ENCODE measurements at places on chromosomes 3 and 15.
A peak's percentile ranks its signal among the peaks of the same experiment; 100 is the strongest.

GRCh38 chr3:44685128-44685800, 27.2 kb upstream of the ZNF502 start:
- DNase-seq, result peak; percentile 66

- DNase-seq, result no peak
Observed at GRCh38 chr3:128036119-128036518, 16.1 kb upstream of the SEC61A1 start.

DNA sequence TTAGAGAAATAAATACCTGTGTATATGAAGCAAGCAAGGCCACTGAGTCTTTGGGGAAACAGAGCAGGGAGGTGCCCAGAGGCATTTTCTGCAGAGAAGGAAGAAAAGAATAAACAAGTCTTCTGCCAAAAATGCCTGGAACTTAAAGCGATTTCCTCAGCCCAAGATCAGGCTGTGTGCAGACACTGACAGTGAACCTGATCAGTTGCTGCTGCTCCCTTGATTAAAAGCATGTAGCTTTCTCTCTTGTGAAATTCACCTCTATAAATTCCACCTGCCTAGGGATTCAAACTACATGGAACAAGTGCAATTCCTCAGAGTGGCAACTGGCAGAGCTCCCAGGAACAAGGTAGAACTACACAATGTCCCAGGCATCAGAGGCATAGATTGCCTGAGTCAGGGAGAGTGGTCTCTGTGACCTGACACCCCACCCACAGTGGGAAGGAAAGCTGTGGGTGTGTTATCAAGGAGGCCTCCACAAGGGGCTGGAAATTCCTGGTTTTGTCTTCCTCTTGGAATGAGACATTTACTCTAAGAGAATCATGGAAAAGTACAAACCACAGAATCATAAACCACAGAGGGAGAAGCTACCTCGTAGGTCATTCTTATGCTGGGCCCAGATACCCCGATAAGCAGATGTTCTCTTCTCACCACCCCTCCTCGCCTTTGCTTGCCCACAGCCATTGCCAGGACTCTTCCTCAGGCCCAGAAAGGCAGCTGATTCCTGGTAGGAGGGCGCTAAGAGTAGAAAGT, 1.8 kb upstream of the ZBTB38 start:
- DNase-seq, result no peak

- no peak for DNase-seq
Observed at GRCh38 chr3:6416049-6416661, 444.8 kb upstream of the GRM7 start.

- DNase-seq, result no peak
Observed at GRCh38 chr15:30922480-30923311, 19.0 kb downstream of the FAN1 start.

DNA sequence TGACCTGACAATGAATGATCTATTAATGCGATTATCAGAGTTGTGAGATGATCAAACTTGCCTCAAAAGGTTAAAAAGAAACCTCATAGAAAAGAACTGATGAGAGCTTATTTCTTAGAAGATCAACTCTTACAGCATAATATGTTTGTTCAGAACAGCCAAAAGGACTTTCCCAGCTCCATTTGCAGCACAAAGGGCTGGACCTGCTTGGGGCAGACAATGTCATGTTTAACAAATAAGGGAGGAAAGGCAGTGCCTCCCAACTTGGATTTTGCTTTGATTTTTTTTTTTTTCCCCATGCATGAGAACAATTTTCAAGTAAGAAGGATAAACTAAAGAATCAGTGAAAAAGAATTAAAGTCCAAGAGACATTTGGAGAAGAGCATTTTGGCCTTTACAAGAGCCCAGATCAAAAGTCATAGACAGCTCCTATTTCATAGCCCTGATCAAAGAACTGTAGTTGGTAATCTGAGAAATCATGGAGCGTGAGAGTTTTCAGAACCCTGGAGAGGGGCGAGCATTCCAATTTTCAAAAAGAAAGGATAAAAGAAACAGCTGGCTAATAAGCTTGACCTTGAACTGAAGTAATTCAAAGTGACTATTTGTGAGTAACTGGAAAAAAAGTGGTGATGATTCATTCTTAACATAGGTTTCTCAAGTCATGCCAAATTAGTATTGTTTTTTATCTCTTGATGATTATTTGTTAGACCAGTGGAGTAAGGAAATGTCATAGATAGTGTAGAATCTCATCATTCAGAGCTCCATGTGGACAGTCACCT, 136.0 kb upstream of the CFAP20DC start:
- DNase-seq, result no peak

GRCh38 chr15:84586696-84587095, 14.1 kb upstream of the ZSCAN2 start:
- no peak for DNase-seq

GRCh38 chr3:42371776-42372175, 38.6 kb downstream of the LYZL4 start:
- no peak for DNase-seq

DNA sequence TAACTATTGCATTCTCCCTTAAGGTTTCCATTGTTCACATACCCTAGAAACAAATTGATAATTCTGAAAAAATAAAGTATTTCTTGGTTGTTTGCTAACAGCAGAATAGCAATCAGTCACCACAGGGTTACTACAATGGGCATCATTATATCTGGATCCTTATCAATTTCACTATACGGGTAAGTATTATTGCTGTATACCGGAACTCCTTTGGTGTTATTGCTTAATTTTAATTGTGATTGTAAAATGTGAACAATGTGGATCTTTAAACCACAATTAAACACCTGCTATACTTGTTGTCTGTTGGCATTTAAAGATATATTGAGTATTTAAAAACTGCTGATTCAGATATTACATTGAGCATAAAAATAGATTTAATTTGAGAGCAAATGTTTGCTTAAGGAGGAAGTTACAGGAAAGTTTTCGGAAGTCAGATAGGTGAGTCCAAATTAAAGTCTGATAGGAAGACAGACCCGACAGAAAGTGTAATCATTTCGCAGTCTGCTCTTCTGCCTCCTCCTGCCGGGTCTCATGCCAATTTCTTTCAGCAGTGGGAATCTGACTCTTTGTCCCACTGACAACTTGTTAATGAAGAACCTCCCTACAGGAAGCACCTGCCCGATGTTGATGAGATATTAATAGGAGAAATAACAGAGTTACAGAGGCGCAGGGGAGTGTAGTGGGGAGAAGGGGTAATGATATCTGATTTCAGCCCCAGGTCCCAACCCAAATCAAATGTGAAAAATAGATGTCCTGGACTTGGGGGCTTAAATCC, 169.7 kb upstream of the TBC1D5 start:
- no peak for DNase-seq

DNA sequence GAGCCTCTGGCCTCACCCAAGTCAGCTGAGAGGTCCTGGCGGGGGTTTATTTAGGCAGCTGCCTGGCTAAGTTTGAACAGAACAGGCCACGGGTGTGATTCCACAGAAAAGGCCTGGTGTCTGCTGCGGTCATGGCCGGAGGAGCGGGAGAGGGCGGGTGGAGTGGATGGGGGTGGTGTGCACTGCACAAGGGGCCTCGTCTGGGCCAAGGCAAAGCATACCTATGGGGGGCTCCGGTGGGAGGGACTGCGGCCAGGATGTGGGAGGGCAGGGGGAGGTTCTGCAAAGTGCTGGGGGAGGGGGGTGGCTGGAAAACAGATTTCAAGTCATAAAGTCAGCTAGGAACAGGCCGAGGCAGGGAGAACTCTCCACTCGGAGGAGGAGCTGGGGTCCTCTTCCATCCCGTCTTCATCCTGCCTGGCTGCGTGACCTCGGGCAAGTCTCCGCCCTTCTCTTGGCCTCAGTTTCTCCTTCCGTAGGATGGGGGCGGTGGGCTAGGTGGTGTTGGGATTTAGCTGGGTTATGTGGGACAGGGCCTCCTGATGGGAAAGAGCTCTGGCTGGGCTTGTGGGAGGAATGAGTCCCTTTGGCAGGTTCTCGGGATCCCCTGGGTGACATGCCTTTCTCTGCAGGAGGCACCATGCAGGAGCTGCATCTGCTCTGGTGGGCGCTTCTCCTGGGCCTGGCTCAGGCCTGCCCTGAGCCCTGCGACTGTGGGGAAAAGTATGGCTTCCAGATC, 878 bp downstream of the ISLR start:
- no peak for DNase-seq

DNA sequence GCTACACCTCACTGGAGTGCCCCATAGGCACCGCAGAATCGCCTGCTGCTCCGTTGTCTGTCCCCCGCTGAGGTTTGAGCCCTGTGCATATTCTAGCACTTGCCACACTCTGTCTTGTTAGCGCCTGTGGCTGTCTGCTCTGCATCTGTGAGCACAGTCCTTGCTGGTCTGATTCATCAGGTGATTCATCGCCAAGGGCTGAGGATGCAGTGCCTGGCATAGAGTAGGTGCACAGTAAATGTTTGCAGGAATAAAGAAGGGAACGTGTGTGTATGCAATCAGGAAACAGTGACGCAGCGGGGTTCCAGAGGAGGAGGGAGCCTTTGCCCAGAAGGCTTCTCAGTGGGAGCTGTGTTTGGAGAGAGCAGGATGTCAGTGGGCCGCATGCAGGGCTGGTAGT, 124.0 kb upstream of the PLXNA1 start:
- no peak for DNase-seq

DNA sequence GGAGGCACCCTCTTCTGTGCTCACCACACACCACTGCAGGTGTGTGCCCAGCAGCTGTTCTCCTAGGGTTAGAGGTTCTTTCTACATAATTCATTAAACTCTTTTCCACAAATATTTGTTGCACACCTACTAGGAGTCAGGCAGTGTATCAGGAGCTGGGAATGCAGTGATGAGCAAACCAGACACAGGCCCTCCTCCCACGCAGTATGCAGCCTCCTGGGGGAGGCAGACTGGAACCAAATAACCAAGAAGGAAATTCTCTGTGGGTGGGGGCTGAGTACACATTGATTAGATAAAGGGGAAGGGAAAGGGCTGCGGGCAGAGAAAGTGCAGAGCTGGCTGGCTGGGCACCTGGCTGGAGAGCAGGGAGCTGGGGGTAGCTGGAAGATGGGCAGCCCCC, 18.5 kb upstream of the C3orf22 start:
- no peak for DNase-seq

- no peak for DNase-seq
Observed at GRCh38 chr3:129260606-129261005, 11.2 kb downstream of the COPG1 start.

DNA sequence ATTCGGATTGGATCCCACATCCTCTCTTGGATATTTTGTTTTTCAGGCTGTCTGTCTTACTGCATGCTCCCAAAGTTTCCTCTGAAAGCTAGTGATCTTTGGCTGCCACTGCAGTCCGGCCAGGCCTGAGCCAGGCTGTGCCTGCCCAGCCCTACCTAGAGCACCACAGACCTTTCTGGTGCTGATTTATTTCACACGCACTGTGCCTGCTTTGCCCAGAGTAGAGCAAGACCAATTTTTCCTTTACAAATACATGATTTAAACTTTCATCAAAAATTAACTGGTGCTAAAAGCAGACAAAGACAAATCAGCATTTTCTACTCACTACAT, 28.0 kb upstream of the NDUFB4 start:
- DNase-seq, result no peak

- no peak for DNase-seq
Observed at GRCh38 chr3:116939091-116939490, 229.5 kb downstream of the TUSC7 start.

GRCh38 chr3:136612512-136612911, 139.7 kb downstream of the STAG1 start:
- no peak for DNase-seq

- DNase-seq, result no peak
Observed at GRCh38 chr15:68188647-68189046, 16.5 kb downstream of the CALML4 start.

DNA sequence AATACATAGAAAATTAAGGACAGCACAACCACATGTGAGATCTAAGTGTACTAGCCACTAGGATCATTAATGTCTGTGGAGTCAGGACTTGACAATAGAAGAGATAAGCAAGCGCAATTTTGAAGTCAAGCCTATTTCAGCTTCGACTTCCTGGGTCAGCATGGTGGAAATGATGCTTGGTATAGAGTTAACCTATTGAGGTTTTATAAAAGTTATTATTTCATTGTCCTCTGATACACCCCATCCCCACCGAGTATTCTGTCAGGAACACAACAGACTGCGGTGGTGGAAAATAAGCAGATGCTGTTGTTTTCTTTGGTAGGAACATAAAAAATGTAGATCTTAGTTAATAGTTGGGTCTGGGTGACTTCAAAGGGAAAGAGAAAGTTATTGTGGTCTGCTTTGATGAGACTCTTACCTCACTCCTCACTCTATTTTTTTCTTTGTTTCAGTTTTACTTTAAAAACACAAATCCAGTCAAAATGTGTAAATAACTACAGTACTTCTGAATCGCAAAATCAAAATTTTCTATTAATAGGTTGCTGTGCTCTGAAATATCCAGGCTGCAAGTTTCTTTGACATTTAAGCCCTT, 82.1 kb downstream of the IL5RA start:
- peak; percentile 9 for DNase-seq

GRCh38 chr3:10357592-10358308, 36.8 kb upstream of the SEC13 start:
- DNase-seq, result no peak

DNA sequence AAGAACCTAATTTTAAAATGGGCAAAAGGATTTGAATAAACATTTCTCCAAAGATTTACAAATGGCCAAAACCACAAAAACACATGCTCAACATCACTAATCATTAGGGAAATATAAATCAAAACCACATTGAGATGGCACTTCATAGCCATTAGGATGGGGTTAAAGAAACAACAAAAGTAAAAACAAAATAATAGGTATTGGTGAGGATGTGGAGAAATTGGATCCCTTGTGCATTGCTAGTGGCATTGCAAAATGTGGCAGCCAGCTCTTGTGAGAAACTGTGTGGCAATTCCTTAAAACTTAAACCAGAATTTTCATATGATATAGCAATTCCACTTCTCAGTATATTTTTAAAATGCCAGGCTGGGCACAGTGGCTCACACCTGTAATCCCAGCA, 126.5 kb downstream of the STT3B start:
- DNase-seq, result no peak

DNA sequence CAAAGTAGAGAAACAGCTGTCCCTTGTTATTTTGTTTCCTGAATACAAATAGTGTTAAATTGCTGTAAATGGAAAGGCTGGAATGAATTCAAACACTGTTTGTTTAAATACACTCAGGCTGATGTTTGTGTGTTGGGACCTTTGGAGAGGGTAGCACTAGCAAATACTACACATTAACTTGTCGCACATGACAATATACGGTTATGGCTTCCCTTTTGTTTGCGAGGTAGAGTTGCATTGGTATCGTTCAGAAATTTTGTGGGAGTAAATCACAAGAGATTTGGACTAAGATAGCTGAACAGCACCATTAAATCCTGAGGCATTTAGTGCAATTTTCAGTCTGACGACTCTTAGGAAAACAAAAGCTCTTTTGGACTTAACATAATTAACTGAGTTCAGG, 213.0 kb upstream of the ROBO2 start:
- no peak for DNase-seq

All from GM19239 (cell line).